ENCODE measurements at places on chromosomes 5 and 9.

DNA sequence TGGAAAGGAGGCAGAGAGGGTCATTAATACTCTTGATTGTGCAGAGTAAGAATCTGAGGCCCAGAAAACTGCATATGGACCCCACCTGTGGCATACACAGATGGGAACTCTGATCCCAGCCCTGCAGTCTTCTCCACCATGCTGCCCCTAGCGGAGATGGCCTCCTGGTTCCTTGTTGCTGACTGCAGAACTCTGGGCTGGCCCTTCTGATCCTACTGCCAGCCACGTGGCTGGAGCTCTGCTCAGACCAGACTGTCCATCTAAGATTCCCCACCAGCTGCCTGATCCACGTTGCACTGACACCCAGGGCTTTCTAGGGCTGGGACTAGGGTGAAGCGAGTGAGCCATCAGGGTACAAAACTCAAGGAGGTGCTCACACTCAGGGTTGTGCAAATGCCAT, 245.7 kb upstream of the NR4A3 start:
- no peak for DNase-seq

DNA sequence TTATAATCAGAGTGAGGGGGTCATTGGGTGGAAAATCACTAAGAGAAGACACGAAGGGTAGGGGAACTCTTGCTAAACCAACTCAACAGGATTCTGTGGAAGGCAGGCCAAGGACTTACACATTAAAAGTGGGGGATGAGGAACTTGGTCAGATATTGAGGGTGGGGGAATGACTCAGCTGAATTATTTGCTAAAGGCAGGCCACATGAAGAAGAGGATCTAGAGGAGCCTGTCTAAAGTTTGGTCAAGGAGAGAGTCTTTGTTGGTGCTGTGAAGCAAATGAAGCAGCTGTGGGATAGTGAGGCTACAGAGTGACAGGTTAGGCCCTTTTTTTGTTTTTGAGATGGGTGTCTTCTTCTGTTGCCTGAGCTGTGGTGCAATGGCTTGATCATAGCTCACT, 63.9 kb upstream of the SPRY4 start:
- DNase-seq, result no peak

DNA sequence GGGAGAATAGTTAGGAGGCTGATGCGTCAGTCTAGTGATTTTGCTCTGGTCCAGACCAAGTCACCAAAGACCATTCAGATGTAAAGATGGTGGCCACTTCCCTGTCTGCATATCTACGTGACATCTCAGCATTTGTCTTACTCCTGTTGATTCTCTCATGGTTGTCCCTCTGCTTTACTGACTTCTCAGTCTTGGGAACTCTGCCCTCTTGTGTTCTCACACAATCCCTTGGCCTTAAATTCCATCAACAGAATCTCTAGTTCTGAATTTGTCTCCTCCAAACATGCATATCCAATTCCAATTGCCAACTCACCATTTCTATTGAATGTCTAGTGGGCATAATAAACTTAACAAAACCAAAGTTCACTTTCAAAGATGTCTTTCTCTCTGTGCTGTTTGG, 147.8 kb downstream of the SLC24A2 start:
- DNase-seq, result no peak

- peak; percentile 78 for DNase-seq
These were observed 11.9 kb downstream of the CAPSL start for GRCh38 chr5:35926389-35927051.

All from CD4-positive, alpha-beta memory T cell (primary cell).